ENCODE measurements at places on chromosomes 1 and 21. TPM values are rescaled to one million over a fixed set of nuclear protein-coding genes. Genes with fewer than 3 reads are reported as not detected.

DNA sequence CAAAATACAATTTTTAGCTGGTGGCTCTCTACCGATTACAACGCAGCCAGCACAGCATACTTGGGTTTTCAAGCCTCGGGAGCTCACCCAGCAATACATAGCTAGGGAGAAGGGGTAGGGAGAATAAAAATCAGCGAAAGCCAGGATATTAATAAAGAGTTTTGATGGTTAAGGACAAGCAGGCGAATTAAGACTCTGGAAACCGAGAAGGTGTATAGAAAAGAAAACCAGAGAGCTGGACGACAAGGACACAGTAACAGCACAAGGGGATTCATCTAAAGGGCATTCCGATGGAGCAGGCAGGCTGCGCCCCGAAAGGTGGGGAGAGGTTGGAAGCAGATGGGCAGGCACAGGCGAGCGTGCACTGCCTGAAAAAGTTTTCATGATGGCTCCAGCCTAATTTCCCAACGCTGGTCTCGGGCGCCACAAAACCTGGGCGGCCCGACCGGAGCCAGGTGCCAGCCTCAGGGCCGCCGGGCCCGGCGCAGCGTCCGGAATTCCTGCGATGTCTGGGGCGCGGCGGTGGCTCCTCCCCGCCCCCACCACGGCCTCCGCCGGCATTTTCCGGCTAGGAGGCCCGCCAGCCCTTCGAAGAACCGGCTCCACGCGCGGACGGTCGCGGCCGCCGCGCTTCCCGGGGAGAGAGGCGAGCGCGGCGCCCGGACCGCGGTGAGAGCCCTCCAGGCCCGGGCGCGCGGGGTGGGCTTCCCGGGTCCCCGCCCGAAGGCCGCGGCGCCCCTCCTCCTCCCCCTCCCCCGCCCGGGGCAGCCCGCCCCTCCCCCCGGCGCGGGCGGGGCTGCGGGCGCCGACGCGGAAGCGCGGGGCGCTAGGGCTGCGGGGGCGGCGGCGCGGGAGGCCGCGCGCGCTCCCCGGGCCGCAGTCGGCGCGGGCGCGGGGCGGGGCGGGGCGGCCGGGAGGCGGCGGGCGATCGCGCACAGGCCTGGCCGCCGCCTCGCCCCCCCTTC is 774 bp upstream of the DYRK1A start:
- peak; percentile 87 for DNase-seq

- DNase-seq: no peak
Observed at GRCh38 chr1:187477535-187477934, 648.8 kb downstream of the PLA2G4A start.

DNA sequence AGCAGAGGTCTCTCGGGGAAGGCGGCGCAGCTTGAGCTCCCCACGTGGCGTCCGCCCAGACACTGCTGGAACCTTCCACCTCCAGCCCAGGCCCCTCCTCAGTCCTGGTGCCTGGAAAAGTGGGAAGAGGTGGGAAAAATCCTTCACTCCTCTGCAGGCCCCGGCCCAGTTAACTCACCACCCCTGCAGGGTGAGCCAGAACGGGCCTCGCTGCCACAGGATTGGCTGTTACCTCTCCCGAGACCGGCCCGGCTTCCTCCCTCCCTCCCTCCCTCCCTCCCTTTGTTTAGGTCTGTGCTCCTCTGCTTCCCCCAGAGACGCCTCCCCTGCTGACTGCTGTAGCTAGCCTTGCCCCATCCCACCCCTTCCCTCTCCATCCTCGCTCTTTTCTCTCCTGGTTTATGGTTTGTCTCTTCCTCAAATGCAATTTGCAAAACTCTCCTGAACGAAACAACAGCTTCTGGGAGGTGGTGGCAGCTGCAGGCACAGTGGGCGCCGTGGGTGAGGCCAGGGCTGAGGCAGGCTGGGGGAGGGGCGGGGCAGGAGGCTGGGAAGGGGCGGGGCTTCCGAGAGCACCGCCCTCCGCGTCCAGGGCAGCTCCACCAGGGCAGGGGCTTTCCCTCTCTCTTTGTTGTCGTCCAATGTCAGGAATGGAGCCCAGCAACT is 6.5 kb downstream of the CAPN9 start:
- DNase-seq: peak; percentile 60

DNA sequence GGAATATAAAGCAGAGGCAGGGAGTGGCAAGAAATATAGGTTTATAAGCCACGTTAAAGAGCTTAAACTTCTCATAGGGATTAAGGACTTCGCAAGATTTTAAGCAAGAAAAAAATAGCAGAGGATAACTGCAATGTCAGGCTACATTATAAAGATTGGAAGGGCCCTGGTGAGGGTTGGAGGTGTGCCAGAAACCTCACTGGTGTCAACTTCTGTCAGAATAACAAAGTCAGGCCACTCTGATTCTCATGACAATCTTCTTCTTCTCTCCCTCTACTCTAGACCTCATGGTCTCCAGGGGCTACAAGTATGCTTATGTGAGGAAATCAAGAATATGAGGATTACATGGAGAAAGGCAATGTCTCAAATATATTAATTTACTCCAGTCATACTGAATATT is 32.6 kb upstream of the FMO2 start:
- DNase-seq: peak; percentile 34

DNA sequence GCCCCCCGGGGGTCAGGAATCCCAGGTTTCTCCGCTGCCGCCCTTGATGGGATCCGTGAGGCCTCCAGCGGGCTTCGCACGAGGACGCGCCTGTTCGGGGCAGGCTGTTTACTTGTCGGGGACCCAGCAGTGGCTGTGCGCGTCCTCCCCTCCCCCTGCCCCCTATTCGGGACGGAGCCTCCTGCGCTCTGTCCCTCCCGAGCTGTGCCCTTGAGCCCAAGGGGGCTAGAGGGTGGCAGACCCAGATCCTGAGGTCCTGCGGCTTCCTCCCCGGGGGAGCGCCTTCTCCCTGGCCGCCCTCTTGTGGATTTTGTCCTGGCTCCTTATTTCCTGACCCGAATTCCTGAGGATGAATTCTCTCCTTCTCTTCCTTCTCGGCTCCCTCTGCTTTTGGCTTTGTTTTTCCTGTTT is 38.4 kb downstream of the PIK3CD start:
- DNase-seq: peak; percentile 46

Gene DMRTA2
- not detected for total RNA-seq

Gene FCRL4
- total RNA-seq: not detected

DNA sequence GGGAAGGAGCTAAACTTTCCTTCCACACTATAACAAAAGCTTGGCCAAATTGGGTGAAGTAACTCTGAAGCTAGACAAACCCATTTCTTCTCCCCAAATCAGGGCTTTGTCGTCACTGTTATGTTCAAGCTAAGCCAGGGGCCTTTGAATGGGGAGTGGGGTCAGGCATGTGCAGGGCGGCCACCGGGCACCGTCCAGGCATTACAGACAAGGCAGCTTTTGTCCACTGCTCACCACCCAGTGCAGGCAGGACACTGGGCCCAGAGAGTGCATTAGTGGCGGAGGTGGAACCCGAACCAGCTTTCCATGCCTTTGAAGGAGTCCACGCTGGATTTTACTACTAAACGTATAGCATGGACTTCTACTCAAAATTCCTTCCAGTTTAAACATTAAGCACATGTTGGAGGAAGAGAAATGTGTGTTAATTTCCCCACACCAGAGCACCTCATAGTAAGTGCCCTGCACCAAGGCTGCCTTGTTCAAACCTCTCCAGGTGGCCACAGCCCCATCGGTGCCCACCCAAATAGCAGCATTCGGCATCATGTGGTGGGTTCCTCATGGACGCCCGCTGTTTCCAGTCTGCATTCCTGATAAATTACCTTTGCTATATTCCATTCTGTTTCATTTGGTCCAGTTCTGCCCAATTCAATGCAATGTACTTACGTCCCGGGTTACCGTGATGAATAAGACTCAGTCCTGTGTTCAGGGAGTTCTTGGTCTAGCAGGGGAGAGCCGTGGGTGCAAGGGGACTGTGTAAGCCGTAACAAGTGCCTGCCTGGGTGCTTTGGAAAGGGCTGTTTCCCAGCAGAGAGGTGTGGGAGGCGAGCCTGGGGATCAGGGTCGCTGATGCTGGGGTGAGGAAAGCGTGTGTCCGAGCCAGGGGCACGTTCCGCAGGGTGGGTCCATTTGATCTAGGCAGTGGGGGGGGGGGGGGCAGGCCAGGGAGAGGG is 1.6 kb downstream of the UBASH3A start:
- no peak for DNase-seq

GRCh38 chr1:20700636-20701215 is 17.1 kb downstream of the KIF17 start:
- no peak for DNase-seq

DNA sequence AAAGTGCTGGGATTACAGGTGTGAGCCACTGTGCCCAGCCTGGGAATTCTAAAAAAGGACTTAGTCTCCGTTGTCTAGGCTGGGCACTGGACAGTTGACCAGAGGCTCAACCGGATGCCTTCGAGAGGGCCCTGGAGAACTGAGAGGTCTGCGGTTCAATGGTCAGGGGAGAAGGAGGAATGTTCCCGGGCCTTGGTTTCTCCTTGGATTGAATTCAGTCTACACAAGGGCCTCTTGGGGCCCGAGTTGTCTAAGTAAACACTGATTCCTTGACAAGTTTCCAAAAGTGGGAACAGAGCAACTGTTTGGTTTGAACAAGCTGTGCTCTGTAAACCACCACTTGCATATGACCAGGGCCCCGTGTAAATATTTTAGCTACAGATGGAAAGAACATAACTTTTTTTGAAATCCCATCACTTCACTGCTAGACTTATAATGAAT is 29.1 kb upstream of the CAPZB start:
- DNase-seq: peak; percentile 58

GRCh38 chr1:66416295-66416694 is 117.7 kb upstream of the SGIP1 start:
- no peak for DNase-seq

Gene NFASC
- total RNA-seq: 11.6 TPM

- DNase-seq: no peak
Observed at GRCh38 chr1:51316113-51316845, 14.1 kb downstream of the TTC39A start.

- no peak for DNase-seq
Observed at GRCh38 chr1:58005212-58005611, 541.3 kb downstream of the OMA1 start.

GRCh38 chr1:66575739-66576138 is 41.8 kb downstream of the SGIP1 start:
- DNase-seq: no peak

GRCh38 chr1:77089756-77090155 is 129.5 kb downstream of the PIGK start:
- DNase-seq: no peak

- DNase-seq: no peak
Observed at GRCh38 chr1:201486187-201486586, 17.2 kb upstream of the PHLDA3 start.

Gene CNST
- 20.2 TPM for total RNA-seq

Gene CADM3
- total RNA-seq: 4.8 TPM

GRCh38 chr1:17084787-17085186 is 31.0 kb upstream of the SDHB start:
- no peak for DNase-seq

DNA sequence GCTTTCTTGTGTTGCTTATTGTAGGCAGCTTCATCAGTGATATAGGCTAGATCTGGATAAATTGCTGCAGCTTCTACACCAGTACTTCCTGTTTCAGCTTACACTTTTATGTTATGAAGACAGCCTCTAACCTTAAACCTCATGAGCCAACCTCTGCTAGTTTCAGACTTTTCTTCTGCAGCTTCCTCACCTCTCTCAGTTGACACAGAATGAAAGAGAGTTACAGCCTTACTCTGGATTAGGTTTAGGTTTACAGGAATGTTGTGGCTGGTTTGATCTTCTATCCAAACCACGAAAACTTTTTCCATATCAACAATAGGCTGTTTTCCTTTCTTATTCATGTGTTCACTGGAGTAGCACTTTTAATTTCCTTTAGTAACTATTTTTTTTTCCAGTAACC is 76.9 kb upstream of the RNPC3 start:
- no peak for DNase-seq

- DNase-seq: no peak
Observed at GRCh38 chr1:167991546-167991945, 54.7 kb upstream of the MPC2 start.

DNA sequence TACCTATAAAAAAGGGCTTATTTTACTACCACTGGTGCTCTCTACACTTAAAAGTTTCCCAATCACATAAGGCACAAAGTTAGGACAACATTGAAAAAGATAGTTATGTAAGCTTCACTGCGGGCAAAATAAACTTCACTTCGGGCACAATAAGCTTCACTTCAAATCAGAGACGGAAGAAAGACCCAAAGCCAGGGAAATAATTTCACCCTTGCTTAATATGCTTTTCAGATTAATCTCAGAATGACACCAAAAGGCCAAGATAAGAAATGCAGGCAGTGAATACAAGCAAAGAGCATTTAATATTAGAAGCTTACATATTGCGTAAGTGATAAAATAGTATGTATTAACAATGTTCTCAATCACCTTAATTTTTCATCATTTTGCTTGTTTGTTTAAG is 444.2 kb downstream of the SETD4 start:
- DNase-seq: no peak

- DNase-seq: no peak
Observed at GRCh38 chr1:114208106-114208505, 54.4 kb upstream of the SYT6 start.

GRCh38 chr1:6128276-6129081 is 51.6 kb downstream of the CHD5 start:
- DNase-seq: no peak

- no peak for DNase-seq
Observed at GRCh38 chr1:222923506-222923905, 108.7 kb downstream of the DISP1 start.

- DNase-seq: no peak
Observed at GRCh38 chr1:198141668-198142351, 15.0 kb upstream of the NEK7 start.

Gene FNDC10
- 3.6 TPM for total RNA-seq

Gene PHLDA3
- total RNA-seq: 20.4 TPM

DNA sequence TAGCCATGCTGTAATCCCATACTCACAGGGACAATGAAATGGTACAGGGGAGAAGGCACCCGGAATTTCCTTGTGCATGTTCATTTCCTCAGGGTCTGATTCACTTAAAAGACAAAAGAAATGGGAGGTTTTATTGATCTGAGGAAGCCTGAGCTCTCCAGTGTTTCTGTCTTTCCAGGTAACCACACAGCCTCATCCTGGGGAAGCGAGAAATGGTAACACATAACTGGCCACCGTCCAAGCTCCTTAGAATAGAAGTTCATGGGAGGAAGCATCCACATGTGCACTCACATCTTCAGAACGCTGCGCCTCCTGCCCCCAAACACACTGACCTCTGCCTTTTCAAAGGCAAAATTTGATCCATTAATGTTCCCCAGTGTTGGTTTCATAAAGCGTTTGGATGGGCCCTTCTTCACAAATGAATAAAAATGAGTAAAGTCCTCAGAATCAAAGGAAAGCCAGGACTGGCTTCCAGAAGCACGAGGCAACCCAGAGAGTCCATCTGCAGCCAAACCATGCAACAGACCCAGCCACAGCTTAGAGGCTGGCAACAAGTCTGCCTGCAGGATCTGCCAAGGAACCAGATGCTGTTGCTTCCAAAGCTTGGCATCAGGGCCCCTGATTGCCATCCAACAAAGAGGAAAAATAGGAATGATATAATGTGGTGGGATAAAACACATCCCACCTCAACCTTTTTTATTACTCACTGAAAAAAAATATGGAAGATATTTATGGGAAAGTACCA is 120.3 kb downstream of the ZBTB18 start:
- no peak for DNase-seq

Gene FCRL5
- 0.17 TPM for total RNA-seq

Measured in left ventricle myocardium superior (tissue), 1 donor.